ENCODE measurements at places on chromosomes 3 and 15.

DNA sequence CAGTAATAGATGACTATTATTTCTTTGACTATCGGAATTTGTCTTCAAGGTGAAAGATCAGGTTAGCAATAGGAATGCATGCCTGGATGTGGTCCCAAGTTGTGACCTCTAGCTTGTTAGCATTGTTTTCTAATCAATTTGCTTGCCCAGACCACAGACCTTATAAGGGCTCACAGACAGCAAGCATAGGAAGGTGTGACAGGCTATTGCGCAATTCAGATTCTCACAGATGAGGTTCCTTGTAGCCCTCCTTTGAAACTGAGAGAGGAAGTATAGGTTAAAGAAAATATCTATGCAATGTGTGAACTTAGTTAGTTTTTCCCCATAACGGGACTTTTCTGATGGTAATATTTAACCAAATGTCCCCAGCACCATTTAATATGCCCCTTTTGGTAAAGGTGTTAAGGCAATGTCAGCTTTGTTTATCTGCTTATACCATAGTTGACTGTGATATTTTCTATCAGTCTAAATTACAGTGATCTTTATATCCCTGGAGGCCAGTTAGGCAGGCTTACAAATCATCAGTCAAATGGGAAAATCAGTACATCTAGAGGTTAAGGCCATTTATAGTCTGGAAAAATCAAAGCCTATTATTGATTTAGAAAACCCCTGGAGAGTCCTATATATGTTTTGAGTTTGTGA is 168.1 kb upstream of the MBNL1 start:
- no peak for DNase-seq

GRCh38 chr15:41882689-41883483 is 11.0 kb downstream of the SPTBN5 start:
- no peak for DNase-seq

GRCh38 chr3:137988982-137989381 is 21.0 kb upstream of the CLDN18 start:
- no peak for DNase-seq

DNA sequence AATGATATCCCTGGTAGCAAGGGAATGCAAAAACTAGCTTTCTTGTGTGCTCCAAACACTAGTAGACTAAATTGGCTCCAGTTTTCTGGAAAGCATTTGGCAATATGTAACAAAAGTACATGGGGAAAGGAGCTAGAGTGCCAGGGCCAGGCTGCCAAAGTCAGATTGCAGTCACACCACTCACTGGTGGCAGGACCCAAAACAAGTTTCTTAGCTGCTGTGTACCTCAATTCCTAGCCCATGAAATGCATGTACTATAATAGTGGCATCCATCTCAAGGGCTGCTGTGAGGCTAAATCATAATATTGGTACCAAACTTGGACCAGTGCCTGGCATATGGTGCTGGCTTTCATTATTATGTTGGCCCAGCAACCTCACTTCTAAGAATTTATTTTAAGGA is 49.3 kb downstream of the CLDN18 start:
- peak; percentile 30 for DNase-seq

GRCh38 chr3:14340960-14341708 is 61.3 kb upstream of the SLC6A6 start:
- no peak for DNase-seq

DNA sequence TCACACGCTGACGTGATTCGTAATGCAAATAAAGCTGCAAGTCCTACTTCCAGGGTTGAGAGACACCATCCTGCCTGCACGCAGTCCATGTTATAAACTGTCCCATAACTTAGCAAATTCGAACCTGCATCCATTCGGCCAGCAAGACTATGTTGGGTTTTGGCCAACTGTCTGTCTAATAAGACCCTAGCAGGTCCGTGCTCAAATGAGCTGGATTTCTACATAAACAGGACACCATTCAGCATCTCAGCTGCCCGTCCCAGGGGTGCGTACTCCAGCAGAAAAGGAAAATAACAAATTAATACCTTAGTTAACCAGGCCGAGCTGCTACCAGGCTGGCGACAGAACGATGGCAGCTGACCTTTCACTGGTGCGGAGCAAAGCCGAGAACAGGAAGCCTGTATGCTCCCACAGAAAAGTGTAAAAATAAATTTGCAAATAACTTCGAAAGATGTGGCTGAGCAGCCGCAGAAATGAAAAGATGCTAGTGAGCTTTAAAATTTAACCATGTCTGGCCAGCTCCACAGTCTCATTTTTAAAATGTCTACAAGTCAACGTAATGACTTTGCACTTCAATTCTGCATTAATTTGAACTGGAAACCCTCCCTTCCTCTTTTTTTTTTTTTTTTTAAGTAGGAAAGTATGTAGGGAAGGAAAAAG is 97.1 kb upstream of the SNRPA1 start:
- DNase-seq: no peak

DNA sequence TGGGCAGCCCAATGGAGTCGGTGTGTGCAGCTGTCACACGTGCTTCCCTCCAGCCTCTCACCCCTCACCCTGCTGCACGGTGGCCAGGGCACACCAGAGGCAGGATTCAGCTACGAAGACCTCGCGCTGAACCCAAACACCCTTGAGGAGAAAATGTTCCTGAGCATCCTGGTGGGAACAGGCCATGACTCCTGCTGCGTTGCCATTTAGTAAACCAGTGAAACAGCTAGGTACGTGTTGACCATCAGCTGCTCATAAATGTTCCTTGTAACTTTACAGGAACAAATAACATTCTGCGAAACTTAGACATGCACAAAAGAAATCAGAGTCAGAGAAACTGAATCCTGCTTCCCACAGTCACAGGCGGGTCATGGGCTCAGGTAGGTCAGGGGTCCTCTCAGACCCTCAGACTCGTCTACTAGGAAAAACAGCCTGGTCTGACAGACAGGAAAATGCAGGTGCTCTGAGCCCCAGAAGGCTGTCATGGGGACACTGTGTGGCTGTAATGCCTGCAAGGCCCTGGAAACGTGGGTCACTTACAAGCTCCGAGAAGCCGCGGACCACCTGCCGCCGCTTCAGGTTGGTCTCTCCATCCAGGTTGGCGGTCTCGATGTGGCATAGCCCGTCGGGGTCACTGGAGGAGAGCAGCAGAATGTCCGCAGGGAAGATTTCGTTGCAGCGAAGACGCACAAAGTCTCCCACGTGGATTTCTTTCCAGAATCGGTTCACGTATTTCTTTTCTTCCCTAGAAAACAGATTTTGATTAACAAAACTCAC is 82.5 kb downstream of the ATP10A start:
- DNase-seq: no peak

DNA sequence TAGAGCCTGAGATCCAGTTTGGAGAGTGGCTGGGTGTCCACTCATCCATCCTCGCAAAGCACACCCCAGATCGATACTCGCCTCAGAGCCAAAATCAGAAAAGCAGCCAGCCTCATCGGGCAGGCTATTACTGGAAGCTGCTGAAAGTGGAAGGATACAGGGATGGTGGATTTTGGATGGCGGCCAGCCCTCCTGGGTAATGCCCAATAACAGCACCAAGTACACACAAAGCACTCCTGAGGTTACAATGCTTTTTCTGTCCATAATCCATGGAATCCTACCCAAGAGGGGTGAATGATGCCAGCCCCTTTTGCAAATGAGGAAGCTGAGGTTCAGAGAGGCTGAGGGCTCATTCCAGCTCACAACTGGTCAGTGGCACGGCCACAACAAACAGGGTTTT is 93.1 kb upstream of the SLC6A11 start:
- no peak for DNase-seq

DNA sequence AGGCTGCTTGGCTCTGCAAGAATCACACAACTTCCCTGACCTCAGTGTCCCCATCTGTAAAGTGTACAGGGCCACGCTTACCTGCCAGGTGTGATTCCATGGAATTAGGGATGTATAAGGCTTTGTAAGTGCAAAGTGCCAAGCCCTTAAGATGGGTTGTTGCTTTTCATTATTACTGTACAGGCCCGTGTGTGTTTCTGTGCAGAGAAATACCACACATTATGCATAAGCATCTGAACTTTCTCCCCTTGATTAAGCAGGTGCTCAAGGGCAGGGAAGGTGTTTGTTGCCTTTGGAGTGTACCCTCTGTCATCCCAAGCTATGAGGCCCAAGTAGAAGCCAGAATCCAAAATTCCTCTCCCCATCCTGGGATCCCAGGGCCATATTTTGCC is 13.6 kb upstream of the HRH1 start:
- DNase-seq: no peak

DNA sequence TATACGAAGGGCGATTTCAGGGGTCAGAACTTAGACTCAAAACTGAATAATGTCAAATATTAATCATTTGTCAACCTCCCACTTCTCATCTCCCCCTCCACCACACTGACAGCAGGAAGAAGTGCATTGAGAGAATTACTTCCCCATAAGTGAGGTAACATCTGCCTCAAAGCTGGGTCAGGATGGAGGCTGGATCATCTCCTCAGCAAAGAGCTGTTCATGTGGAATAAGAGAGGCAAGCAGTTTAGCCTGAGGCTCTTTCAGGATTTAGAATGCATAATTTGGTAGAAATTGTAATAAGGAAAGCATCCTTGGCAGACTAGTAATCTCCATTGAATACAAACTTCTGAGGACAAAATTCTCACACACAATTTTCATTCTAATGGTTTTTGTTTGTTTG is 512.1 kb downstream of the ROBO1 start:
- DNase-seq: no peak

- DNase-seq: no peak
These were observed 85.9 kb upstream of the ZBTB20 start for GRCh38 chr3:115233021-115233420.

- no peak for DNase-seq
These were observed 23.8 kb upstream of the FGF12 start for GRCh38 chr3:192751148-192751547.

DNA sequence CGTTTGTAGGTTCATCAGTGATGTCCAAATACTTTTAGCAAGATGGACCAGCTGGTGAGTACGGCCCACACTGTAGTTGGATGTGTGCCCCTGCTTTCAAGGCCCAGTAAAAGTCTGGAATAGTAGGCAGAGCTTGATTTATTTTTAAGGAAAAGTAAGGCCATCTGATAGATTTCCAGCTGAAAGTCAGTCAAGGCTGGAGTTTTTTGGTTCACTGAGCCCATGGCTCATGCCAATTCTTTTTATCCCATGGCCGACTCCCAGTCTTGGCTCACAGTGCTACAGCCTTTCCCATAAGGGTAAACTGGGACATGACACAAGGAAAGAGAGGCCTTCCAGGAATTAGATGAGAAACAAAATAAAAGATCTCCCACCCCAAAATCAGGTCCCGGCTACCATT is 13.5 kb downstream of the CCDC80 start:
- peak; percentile 27 for DNase-seq

- no peak for DNase-seq
These were observed 153.7 kb upstream of the ABI3BP start for GRCh38 chr3:101146946-101147345.

DNA sequence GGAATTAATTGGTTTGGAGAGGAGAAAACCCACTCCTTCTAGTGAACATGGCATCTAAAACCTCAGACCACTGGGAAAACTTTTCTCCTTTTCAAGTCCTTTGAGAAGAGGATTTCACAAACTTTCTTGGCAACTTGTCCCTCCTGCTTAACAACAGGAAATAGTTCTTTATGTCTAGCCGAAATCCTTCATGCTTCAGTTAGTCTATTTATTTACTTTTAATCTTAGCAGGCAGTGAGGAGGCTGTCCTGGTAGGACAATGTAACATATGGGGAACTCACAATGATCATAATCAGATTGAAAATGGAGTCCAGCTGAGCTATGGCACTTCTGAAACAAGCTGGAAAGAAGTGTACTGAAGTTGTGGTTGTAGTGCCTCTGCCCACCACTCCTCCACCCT is 50.6 kb downstream of the KY start:
- no peak for DNase-seq

- no peak for DNase-seq
These were observed 3.2 kb upstream of the SIN3A start for GRCh38 chr15:75454471-75455378.

- no peak for DNase-seq
These were observed 23.5 kb upstream of the PLSCR5 start for GRCh38 chr3:146628671-146629070.

DNA sequence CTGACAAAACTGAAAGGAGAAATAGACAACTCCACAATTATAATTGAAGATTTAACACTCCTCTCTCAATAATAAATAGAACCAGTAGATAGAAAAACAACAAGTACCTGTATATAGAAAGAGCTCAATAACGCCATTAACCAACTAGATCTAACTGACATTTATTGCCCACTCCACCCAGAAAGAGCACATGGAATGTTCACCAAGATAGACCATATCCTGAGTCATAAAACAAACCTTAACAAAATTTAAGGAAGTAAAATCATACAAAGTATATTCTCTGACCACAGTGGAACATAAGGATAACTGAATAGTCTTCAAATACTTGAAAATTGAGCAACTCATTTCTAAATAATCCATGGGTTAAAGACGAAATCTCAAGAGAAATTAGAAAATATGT is 25.1 kb downstream of the KBTBD12 start:
- DNase-seq: no peak

- no peak for DNase-seq
These were observed 11.5 kb downstream of the SETMAR start for GRCh38 chr3:4314688-4315087.
